ENCODE measurements at places on chromosomes 1 and 21.

DNA sequence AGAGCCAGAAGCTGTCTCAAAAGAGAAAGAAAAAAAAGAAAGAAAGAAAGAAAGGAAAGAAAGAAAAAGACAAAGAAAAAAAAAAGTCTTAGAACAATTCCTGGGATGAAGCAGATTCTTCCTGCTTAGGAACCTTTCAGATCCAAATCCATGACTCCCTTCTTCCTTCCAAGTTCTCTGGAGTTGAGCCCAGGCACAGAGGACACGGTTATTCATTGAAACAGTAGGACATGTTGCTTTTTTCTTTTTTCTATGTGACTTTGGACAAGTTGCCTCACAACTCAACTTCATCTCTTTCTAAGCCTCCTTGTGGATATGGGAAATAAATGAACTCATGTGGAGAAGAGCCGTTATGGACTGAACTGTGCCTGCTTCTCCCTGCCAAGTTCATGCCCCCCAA is 14.7 kb upstream of the TNFRSF8 start:
- no peak for DNase-seq

- no peak for DNase-seq
These were observed 395.5 kb downstream of the SMYD3 start for GRCh38 chr1:246111570-246111969.

- DNase-seq = no peak
These were observed 5.7 kb upstream of the SVBP start for GRCh38 chr1:42822800-42823392.

GRCh38 chr21:44295163-44295573 is 4.7 kb upstream of the PFKL start:
- DNase-seq = no peak

- no peak for DNase-seq
These were observed 24.4 kb downstream of the RC3H1 start for GRCh38 chr1:173997791-173998190.

DNA sequence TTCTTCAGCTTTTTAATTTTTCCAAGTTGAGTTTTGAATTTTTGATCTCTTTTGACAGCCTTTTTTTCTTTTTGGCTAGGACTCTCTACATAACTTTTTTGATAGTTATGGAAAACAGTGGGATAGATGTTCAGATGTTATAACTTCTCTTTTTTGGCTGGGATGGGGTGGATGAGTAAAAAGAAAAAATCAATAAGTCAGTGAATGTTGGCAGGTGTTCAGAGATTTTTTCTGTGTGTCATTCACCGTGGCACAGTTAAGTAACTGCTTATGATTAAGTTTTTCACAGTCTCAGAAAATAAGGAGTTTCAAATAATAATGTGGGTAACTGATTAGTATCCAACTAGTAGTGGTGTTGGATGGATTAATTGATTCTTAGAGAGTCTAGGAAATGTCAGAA is 24.0 kb downstream of the HS2ST1 start:
- DNase-seq = no peak

DNA sequence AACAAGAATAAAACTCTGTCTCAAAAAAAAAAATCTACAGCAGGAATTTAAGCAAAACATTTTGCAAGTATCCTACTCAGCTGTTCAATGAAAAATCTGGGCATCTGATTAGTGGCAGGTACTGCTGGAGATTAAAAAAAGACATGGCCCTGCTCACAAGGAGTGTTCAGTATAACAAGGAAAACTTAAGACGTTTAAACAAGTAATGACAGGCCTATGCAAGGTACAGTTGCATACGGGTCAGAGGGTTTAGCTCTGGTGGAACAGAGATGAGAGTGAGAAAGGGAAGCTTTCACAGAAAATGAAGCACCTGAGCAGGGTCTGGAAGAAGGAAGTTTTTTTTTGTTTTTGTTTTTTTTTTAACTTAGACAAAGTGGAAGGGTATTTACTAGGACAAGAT is 23.0 kb downstream of the SNRNP40 start:
- DNase-seq = no peak

GRCh38 chr1:233347338-233347737 is 19.8 kb downstream of the MAP3K21 start:
- no peak for DNase-seq

DNA sequence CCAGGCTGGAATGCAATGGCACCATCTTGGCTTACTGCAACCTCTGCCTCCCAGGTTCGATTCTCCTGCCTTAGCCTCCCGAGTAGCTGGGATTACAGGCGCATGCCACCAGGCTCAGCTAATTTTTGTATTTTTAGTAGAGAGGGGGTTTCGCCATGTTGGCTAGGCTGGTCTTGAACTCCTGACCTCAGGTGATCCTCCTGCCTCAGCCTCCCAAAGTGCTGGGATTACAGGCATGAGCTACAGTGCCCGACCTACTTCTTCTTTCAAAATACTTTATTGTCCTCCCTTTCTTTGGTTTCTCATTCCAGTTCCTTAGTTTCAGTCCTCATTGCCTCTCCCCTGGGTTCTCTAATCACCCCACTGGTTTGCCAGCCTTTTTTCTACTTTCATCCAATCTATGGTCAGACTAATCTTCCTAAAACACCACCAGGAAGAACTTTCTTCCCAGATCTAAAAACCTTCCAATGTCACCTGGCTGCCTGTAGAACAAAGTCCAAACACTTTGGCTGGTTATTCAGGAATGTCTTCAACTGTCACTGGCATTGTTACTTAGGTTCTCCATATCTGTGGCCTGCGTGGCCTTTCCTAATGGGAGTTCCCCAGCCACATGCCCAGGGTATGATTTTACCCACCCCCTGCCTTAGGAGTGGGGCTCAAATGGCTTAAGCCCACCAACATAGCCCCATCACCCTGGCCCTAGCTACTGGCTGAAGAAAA is 29.0 kb upstream of the SLC30A1 start:
- no peak for DNase-seq

GRCh38 chr1:186206048-186206570 is 168.9 kb downstream of the TPR start:
- no peak for DNase-seq

DNA sequence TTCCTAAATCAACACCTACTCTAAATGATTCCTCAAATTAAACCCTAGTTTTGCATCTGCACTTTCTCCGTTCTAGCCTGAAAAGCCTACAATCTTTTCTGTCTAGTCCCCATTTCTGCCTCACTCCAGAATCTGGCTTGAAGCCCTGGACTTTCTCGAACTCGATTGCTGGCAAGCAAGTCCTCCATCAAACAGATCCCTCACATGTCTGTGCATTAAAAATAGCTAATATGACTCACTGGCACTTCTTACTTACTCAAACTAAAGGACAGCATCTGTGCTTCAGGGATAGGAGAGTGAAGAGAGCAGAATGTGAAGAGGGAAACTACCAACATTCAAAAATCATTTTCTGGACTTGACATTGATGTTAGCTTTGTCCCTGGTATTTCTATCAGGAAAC is 51.8 kb upstream of the CXADR start:
- no peak for DNase-seq

DNA sequence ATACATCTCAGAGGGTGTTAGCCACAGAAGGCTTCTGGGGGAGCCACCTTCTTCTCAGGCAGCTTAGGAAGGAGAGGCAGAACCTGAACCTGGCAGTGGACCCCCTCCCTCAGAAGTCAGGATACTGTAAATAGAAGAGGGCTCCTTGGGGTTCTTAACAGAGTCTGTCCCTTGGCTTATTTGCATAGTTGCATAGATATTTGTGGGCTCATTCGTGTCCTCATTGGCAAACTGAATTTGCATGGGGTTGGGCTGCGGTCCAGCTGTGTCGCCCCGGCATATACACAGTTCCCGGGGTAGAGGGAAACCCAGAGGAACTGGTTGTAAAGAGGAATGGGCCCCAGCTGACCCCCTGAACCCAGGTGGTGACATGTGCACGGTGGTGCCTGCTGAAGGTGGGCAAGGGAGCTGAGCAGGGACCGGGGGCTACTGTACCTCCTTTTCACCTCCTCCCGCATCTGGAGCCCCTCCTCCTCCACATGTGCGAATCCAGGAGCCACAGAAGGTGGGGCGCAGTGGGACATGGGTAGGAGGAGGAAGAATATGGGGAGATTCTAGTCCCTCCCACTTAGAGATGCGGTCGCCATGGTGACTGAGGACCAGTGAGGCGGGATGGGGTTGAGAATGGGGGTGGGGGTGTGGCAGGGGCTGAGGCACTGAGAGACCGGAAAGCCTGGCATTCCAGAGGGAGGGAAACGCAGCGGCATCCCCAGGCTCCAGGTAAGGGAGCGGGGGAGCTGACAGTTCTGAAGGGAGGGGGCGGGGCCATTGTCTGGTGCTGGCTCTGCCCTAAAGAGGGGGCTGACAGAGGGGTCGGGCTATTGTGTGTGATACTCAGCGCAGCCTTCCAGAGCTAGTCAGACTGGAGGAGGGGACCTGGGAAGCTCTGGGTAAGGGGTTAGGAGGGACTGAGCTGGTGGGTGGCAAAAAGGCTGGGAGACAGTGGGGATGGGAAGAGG is 3.7 kb upstream of the SEMA4A start:
- DNase-seq = no peak

DNA sequence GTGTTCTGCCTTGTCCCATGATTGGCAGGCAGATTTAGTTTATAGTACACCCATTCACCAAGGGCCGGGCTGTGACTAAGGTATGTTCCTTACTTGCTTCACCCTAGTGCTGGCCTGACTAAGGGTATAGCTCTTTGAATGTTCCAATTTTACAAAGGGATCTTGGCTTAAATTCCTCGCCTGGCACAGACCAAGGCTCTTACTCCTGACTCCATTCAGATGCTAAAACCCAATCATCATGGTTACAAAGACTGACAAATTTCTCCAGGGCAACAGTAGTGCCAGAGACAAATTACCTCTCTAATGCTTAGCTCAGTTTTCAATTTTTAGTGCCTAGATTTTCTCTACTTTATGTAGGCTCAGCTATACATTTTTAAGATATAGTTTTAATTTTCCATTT is 11.5 kb upstream of the C1orf53 start:
- DNase-seq = no peak

GRCh38 chr1:12069623-12070244 is 6.6 kb downstream of the TNFRSF8 start:
- DNase-seq = no peak

DNA sequence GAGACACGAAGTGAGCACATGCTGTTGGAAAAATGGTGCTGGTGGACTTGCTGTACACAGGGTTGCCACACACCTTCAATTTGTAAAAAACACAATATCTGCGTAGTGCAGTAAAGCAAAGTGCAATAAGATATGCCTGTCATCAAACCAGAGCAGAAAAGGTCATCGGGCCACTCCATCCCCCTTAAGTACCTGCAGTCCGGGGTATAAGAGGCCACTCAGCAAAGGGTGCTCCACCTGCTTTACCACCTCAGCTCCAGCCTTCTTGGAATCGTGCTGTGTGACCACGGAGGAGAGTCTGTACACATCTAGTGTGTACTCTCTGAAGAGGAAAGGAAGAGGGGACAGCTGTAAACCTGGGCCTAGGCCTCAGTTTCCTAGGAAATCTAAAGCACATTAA is 10.9 kb downstream of the YARS1 start:
- no peak for DNase-seq

- no peak for DNase-seq
These were observed 9.1 kb downstream of the LAMC2 start for GRCh38 chr1:183195142-183195574.

DNA sequence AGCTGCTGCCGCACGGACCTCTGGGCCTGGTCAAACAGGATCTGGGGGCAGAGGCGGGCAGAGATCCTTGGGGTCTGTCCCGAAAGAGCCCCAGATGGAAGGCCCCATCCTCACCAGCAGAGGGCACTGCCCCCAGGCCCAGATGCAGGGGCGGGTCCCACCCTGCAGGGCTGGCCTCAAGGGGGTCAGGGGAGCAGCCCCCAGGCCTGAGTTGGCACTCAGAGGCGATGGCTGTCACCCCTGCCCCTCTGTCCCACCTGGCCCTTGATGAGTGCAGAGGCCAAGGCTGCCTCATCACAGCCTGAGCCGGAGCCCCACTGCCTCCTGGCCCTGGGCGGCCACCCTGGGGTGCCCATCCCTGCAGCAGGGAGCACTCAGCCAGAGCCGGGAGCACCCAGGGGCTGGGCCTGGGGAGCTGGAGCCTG is 5.7 kb downstream of the ACAP3 start:
- no peak for DNase-seq
